ENCODE measurements at places on chromosomes 12 and 14.

- no peak for DNase-seq
Observed at GRCh38 chr12:11729008-11729407, 79.5 kb downstream of the ETV6 start.

DNA sequence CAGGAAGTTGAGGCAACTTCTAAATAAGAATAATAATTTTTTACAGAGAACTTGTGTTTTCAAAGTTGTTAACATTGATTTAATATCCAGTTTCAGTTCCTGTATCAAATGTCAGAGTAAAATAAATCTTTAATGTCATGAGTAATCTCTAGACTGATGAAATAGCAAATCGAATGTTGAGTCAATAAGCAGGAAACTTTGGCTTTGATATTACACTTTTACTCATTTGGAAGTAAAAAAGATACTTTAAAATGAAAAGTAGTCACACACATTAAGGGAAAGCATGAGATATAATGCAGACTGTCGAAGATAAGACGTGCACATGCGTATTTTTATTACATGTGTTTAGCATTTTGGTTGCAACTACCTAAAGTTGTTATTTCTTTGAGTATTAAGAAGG is 78.2 kb upstream of the PTGDR start:
- no peak for DNase-seq

GRCh38 chr12:6038160-6038559 is 86.3 kb downstream of the VWF start:
- no peak for DNase-seq

- no peak for DNase-seq
Observed at GRCh38 chr12:29782285-29782870, 1.4 kb downstream of the TMTC1 start.

- DNase-seq, result no peak
Observed at GRCh38 chr12:118187751-118188435, 52.0 kb downstream of the PEBP1 start.

- no peak for DNase-seq
Observed at GRCh38 chr12:26466726-26467125, 271.4 kb downstream of the SSPN start.

Data from activated CD8-positive, alpha-beta memory T cell treated with anti-CD3 and anti-CD28 coated beads for 48 hours (primary cell).